MCF 10A (cell line): ENCODE measurements at places on chromosomes 1 and 21.
A peak's percentile ranks its signal among the peaks of the same experiment; 100 is the strongest.

GRCh38 chr1:71049951-71050598 is 2.5 kb upstream of the PTGER3 start:
- DNase-seq: peak; percentile 69
- peaks cover 12% of the 10 kb centered on the region for H3K36me3 ChIP-seq
- H3K27me3 ChIP-seq: peaks cover 47% of the 10 kb centered on the region
- no peak overlapping the region for H3K27ac ChIP-seq
- no peaks in the 10 kb centered on the region for H3K4me1 ChIP-seq

DNA sequence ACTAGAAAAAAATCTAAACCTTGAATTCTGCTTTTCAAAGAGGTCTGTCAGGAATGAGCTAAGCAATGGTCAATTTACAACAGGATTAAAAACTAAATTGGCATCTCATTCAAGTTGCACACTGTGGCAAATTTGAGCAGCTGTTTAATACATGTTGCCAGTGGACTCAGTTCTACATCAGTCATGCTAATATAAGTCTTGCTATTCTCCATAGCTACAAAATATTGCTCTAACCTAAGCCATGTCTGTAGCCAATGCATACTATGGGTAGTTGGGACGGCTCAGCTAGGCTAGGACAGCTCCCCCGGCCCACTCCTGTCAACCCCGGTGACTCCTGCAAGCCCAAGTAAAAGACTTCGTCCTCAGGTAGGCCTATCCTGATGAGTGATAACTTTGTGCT is 10.9 kb upstream of the VAV3 start:
- H3K27me3 ChIP-seq: no peaks in the 10 kb centered on the region
- DNase-seq: no peak
- no peak overlapping the region for H3K27ac ChIP-seq
- H3K36me3 ChIP-seq: no peaks in the 10 kb centered on the region
- no peak overlapping the region for H3K4me3 ChIP-seq
- no peaks in the 10 kb centered on the region for H3K4me1 ChIP-seq

DNA sequence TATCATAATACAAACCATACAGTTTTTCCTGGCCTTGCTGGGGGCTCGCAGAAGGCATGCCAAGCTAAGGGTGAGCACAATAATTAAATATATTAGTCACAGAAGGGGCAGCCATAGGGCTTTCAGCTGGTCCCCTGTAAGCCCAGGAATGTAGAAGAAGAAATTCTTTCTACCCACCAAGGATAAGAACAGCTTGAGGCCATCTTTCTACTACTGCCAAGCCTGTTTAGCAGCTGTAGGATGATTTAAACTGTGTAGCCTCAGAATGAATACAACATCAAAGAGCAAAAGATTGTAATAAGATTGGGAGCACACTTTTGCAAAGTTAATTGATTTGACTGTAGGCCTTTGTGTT is 171.5 kb downstream of the LRRC7 start:
- peaks cover 88% of the 10 kb centered on the region for H3K27me3 ChIP-seq
- no peaks in the 10 kb centered on the region for H3K4me1 ChIP-seq
- no peak overlapping the region for H3K27ac ChIP-seq
- no peak for DNase-seq
- H3K4me3 ChIP-seq: no peak overlapping the region
- H3K36me3 ChIP-seq: no peaks in the 10 kb centered on the region

GRCh38 chr1:167821969-167822685 is 91.8 kb downstream of the ADCY10 start:
- H3K27ac ChIP-seq: peak overlapping the region; percentile 20
- no peak for DNase-seq
- no peaks in the 10 kb centered on the region for H3K27me3 ChIP-seq
- no peak overlapping the region for H3K4me3 ChIP-seq
- H3K36me3 ChIP-seq: no peaks in the 10 kb centered on the region

GRCh38 chr1:193685986-193686385 is 499.6 kb upstream of the B3GALT2 start:
- DNase-seq: no peak
- no peaks in the 10 kb centered on the region for H3K36me3 ChIP-seq
- no peak overlapping the region for H3K4me3 ChIP-seq
- H3K27ac ChIP-seq: no peak overlapping the region
- no peaks in the 10 kb centered on the region for H3K27me3 ChIP-seq

DNA sequence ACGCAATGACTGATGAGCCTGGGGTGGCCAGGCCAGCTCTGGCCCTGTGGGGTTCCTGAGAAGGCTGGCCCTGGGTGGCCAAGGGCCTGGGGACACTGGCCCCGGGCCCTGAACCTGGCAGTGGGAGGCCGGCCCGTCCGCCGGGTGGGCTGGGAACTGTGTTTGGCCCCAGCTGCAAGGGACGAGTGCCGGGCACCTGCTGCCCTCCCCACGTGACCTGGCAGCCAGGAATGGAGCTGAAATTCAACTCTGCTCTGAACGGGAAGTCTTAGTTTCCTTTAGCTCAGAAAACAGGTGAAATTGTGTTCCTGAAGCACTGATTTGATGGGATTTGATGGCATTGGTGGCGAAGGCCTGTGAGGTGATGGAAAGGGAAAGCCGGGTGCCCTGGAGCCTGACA is 8.2 kb upstream of the TTLL10 start:
- H3K36me3 ChIP-seq: no peaks in the 10 kb centered on the region
- no peak overlapping the region for H3K4me3 ChIP-seq
- no peak for DNase-seq
- no peak overlapping the region for H3K27ac ChIP-seq

- no peak overlapping the region for H3K27ac ChIP-seq
- peaks cover 84% of the 10 kb centered on the region for H3K27me3 ChIP-seq
- H3K36me3 ChIP-seq: no peaks in the 10 kb centered on the region
- no peak for DNase-seq
- no peaks in the 10 kb centered on the region for H3K4me1 ChIP-seq
These were observed 16.6 kb upstream of the DISP3 start for GRCh38 chr1:11462224-11462923.

GRCh38 chr1:45800899-45801298 is 2.5 kb upstream of the MAST2 start:
- no peaks in the 10 kb centered on the region for H3K27me3 ChIP-seq
- no peak for DNase-seq
- peaks cover 29% of the 10 kb centered on the region for H3K4me1 ChIP-seq
- H3K27ac ChIP-seq: peak overlapping the region; percentile 8

DNA sequence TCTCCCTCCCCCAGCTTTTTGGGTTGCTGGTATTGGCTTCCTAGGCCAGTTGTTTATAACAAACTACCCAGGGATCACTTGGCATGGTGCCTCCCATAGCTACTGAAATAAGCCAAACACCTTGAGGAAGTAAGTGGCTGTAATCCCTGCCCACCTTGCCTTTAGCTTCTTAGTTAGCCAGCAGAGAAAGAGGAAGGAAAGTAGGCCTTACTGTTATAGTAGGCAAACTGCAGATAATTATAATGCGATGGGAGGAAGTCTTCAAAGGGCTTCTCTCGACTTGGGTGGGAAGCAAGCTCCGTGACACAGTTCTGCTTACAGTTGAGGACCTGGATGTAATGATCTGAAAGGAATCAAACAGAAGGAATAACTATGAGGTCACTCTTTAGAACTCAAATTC is 8.2 kb downstream of the P3H1 start:
- H3K27me3 ChIP-seq: no peaks in the 10 kb centered on the region
- peaks cover 73% of the 10 kb centered on the region for H3K36me3 ChIP-seq
- H3K4me3 ChIP-seq: no peak overlapping the region
- DNase-seq: no peak
- peaks cover 7% of the 10 kb centered on the region for H3K4me1 ChIP-seq

GRCh38 chr1:6116137-6116536 is 64.0 kb downstream of the CHD5 start:
- peaks cover 6% of the 10 kb centered on the region for H3K4me1 ChIP-seq
- peak; percentile 51 for DNase-seq
- peaks cover 4% of the 10 kb centered on the region for H3K36me3 ChIP-seq
- no peak overlapping the region for H3K27ac ChIP-seq
- H3K4me3 ChIP-seq: no peak overlapping the region

DNA sequence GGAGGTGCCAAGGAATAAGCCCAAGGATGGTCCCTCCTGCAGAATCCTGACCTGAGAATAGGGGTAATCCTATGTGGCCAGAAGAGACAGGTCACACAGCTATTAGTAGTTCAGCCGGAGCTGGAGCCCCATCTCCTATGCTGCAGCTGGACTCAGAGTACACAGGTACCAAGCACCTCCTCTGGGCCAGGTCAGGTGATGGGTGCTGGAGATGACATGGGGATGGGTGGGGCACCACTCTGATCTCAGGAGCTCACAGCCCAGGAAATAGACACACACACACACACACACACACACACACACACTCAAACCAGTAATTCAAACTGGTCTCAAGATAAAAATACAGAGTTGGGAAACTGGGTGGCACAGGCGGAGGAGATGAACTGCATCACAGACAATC is 54.2 kb upstream of the SSBP3 start:
- peaks cover 5% of the 10 kb centered on the region for H3K36me3 ChIP-seq
- H3K27me3 ChIP-seq: no peaks in the 10 kb centered on the region
- H3K27ac ChIP-seq: no peak overlapping the region
- H3K4me1 ChIP-seq: no peaks in the 10 kb centered on the region

GRCh38 chr1:241844593-241844992 is 3.4 kb upstream of the EXO1 start:
- no peak overlapping the region for H3K27ac ChIP-seq
- no peak for DNase-seq
- no peak overlapping the region for H3K4me3 ChIP-seq
- peaks cover 19% of the 10 kb centered on the region for H3K4me1 ChIP-seq
- no peaks in the 10 kb centered on the region for H3K36me3 ChIP-seq
- no peaks in the 10 kb centered on the region for H3K27me3 ChIP-seq

DNA sequence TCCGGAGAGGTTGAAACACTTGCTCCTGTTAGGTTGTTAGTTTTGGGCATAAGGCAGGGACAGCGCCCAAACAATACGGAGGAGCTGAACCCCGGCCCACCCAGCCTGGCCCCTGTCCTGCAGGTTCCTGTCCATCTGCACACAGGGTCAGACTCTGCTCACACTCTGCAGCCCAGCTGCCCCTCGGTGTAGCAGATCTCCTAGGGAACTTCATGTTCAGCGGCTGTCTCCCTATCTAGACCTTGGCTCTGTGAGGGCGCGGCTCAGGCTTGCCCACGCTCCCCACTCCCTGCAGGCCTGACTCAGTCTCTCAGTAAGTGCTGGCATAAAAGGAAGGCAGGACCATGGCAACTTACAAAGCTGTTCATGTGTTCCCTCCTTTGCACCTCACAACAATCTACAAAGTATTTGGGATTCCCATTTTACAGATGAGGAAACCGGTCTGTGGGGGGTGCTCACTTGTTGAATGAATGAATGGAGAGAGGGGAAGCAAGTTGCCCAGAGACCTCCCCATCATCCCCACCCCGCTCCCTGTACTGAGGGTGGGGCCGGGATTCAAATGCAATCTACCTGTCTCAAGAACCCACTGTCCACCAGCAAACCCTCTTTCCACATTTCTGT is 26.2 kb downstream of the ACOT11 start:
- no peaks in the 10 kb centered on the region for H3K27me3 ChIP-seq
- DNase-seq: no peak
- no peaks in the 10 kb centered on the region for H3K36me3 ChIP-seq
- peaks cover 26% of the 10 kb centered on the region for H3K4me1 ChIP-seq

DNA sequence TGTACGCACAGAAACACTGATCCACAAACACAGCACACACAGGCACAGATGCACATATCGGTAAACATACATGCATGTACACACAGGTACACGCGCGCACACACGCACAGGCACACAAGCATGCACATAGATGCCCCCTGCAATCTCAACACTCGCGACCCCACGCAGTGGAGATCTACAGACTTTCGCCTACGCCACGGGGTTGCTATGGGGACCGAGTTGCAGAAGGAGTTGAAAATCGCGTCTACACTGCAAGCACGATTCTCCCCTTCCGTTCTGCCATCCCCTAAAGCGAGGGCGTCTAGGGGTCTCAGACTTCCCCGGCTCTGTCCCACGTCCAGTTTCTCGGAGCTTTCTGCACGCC is 826 bp downstream of the TRIM17 start:
- no peak overlapping the region for H3K27ac ChIP-seq
- H3K36me3 ChIP-seq: no peaks in the 10 kb centered on the region
- H3K4me1 ChIP-seq: no peaks in the 10 kb centered on the region

DNA sequence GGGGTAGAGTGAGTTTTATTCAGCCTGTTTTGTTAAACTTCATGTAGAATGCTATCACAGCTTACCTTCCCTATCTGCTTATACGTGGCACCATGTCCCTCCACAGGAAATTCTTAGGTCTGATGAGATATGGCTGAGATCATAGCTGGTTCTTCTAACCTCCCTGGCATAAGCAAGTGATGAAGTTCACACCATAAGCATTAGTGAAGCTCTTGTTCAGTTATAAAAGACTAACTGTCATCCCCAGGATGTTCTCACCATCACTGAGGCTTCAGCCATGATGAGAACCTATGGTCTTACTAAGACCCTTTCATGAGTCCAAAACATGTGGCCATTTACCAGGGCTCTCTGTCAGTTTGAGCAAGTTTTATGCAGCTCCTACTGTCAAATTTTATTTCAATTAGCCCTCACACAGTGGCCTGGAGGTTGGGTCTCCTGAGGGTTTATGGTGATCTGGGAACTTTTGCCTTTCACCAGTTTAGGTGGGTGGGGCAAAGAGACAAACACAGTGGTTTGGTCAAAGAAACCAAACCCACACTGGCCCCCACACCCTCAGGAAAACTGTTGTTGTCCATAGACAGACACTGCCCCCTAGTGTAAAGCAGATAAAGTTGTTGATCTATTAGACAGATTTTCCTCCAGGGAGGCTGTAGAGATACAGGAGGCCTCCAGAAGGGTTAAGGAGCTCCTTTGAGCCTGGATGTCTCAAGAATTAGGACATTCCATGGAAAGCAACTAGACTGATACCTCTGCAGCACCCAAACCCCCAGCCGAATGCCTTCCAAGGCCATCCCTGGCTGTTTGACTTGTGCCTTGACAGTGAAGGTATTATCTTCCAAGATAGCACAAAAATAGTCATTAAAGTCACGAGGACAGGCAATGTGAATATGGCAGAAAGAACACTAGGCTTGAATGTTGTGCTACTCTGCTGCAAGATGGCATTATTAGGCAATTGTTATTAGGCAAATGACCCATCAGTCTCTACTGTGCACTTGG is 5.0 kb downstream of the SLC22A15 start:
- H3K4me1 ChIP-seq: peaks cover 29% of the 10 kb centered on the region
- no peak overlapping the region for H3K27ac ChIP-seq
- H3K36me3 ChIP-seq: peaks cover 9% of the 10 kb centered on the region
- no peak overlapping the region for H3K4me3 ChIP-seq

DNA sequence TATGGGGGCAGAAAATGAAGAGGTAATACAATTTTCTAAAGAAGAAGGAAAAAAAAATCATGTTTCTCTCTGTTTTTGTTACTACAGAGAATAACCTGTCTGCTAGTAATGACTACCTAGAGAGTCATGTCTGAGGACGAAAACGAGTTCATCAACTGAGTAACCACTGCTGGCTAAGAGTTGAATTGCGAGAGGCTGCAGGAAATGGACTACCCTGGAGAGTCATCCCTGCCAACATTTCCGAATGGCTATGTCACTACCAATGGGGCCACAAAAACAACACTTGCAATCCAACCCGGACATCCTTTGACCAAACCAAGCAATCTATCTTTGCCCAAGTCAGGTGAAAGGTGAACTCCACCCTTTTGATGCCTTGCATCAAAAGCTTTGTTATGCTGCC is 120.6 kb downstream of the FCRL5 start:
- no peak overlapping the region for H3K27ac ChIP-seq
- H3K27me3 ChIP-seq: no peaks in the 10 kb centered on the region
- peaks cover 12% of the 10 kb centered on the region for H3K4me1 ChIP-seq
- no peaks in the 10 kb centered on the region for H3K36me3 ChIP-seq
- DNase-seq: peak; percentile 60
- H3K4me3 ChIP-seq: no peak overlapping the region

GRCh38 chr1:9449976-9450696 is 89.1 kb upstream of the SLC25A33 start:
- no peak overlapping the region for H3K4me3 ChIP-seq
- DNase-seq: peak; percentile 35
- H3K4me1 ChIP-seq: peaks cover 4% of the 10 kb centered on the region
- H3K36me3 ChIP-seq: peaks cover 2% of the 10 kb centered on the region
- H3K27ac ChIP-seq: no peak overlapping the region
